ENCODE measurements at places on chromosomes 3 and 15.

- no peak for DNase-seq
Observed at GRCh38 chr3:45064512-45065372, 38.6 kb downstream of the CLEC3B start.

GRCh38 chr15:79897701-79898113 is 893 bp upstream of the MTHFS start:
- DNase-seq: no peak

DNA sequence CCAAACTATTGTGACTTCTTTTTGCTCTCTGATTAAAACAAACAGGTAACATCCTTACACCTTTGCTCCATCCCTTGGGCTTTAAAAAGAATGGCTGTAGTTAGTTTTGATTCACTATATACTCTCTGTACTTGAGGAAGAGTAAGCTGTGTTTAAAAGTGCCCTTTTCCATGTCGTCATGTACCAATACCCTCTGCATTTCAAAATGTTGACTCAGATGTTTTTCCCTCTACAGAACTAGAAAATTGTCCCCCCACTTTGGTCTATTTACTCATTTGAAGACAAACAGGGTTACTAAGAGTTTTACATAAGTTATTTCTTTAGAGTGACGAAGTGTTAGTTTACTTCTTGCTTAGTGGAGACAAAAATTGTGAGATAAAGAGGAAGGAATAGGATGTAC is 62.7 kb downstream of the TASOR start:
- no peak for DNase-seq

DNA sequence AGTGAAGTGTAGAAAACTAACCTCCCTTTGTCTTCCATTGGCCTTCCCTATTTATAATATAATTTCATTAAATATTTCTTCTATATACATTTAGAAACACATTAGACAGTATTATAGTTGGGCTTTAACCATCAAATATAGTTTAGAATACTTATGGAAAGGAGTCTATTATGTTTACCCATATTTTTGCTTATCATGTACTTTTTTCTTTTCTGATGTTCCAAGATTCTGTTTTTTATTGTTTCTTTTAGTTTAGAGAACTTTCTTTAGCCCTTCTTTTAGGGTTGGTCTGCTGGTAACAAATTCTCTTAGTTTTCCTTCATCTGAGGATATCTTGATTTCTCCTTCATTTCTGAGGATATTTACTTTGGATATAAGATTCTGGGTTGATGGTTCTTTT is 23.7 kb downstream of the SH3GL3 start:
- DNase-seq: no peak

DNA sequence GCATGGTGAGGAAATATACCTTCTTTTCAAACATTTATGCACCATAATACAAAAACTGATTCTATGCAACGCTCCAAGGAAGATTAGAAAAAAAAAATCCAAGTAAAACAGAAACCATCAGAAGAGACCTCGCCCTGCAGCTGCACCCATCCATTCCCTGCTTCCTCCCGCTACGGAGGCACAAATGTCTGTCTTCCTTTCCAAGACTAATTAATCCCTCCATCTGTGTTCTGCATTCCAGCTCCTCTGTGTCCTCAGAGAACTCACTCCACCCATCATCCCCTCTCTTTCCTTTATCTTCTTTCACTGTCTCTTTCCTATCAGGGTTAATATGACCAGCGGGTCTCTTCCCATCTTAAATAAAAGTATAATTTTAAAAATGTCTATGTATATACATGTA is 196.1 kb downstream of the ADAMTSL3 start:
- DNase-seq: no peak

DNA sequence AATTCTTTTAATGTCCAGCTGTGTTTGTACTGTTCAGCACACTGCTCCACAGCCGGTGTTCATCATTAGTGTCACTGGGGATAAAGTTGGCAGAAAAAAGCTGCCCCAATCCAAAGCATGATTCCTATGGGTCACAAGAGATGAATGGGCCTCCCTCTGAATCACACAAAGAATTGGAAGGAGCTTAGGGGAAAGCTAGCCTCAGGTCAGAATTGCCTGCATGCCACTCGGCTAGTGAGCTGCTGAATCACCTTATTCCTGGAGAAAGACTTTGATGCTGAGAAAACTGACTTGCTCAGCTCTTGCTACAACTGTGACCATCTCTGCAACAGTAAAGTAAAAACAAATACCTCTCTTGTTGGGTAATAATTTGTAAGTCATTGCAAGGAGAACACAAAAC is 3.5 kb downstream of the CCK start:
- DNase-seq: no peak

GRCh38 chr3:193240436-193240849 is 579 bp upstream of the PLAAT1 start:
- DNase-seq: no peak

- no peak for DNase-seq
Observed at GRCh38 chr3:149535333-149535685, 60.8 kb downstream of the TM4SF4 start.

DNA sequence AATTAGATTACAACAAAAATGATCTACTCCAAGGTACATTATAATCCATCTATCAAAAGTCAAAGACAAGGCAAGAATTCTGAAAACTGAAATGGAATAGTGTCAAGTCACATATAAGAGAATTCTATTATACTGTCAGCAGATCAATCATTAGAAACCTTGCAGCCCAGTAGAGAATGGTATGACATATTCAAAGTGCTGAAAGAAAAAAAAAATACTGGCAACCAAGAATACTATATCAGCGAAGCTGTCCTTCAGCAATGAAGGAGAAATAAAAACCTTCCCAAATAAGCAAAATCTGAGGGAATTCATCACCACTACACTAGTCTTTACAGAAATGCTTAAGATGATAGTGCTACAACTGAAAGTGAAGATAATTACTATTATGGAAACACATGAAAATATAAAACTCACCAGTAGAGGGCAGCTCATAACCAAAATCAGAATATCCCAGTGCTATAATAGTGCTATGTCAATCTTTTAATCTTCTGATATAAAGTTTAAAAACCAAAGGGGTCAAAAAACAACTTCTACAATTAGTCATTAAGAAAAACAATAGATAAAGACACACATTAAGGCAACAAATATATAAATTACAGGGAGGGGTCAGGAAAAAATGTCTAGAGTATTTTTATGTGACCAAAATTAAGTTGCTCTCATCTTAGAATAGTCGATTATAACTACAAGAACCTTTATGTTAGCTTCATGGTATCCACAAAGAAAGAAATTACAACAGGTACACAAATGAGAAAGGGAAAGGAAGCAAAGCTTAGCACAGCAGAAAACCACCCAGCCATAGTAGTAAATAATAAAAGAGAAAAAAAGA is 190.7 kb upstream of the CNTN6 start:
- DNase-seq: no peak

DNA sequence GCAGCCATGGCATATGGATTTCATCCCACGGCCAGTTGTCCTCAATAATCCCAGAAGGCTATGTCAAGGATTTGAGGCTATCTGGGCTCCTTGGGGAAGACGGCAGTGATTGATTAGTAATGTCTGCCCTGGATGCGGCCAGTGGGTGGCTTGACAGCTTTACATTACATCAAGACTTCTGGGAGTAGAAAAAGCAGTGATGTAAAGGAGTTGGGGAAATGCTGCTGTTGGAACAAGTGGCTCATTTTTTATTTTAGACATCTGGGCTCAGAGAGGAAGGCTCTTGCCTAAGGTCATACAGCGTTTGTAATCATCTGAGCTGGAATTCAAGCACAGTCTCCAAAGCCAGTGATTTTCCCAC is 94.1 kb downstream of the FLNB start:
- DNase-seq: no peak

GRCh38 chr3:119340446-119340845 is 46.3 kb downstream of the ARHGAP31 start:
- no peak for DNase-seq

Data from stimulated activated CD8-positive, alpha-beta memory T cell treated with anti-CD3 and anti-CD28 coated beads, Interleukin-4, amount 100 ng/mL, for 1 hour (primary cell).